ENCODE measurements at places on chromosomes 7 and 10.

GRCh38 chr7:83365746-83366145, 203.1 kb upstream of the PCLO start:
- DNase-seq, result no peak

DNA sequence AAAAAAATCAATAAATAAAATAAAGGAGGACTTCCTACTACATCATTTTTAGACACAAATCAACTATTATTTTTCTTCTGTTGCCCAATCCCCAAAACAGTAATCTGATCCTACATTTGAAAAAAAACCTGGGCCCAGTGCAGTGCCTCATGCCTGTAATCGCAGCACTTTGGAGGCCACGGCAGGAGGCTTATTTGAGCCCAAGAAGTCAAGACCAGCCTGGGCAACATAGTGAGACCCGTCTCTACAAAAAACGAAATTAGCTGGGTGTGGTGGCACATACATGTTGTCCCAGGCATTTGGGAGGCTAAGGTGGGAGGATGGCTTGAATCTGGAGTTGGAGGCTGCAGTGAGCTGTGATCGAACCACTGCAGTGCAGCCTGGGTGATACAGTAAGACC, 2.7 kb upstream of the GTF2I start:
- DNase-seq, result no peak

DNA sequence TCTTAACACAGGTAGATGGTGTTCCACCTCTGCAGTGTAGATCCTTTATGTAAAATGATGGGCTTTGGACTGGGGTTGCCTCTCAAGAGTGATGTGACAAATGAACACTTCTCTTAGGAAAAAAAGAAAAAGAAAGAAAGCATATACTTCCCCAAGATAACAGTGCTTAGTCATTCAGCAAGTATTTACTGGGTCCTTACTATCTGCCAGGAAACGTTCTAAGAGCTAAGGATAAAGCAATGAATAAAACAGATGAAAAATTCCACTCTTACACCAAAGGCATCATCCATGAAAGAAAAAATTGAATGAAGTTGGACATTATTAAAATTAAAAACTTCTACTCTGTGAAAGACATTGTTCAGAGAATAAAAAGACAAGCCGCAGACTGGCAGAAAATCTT, 177.3 kb downstream of the C7orf25 start:
- no peak for DNase-seq

DNA sequence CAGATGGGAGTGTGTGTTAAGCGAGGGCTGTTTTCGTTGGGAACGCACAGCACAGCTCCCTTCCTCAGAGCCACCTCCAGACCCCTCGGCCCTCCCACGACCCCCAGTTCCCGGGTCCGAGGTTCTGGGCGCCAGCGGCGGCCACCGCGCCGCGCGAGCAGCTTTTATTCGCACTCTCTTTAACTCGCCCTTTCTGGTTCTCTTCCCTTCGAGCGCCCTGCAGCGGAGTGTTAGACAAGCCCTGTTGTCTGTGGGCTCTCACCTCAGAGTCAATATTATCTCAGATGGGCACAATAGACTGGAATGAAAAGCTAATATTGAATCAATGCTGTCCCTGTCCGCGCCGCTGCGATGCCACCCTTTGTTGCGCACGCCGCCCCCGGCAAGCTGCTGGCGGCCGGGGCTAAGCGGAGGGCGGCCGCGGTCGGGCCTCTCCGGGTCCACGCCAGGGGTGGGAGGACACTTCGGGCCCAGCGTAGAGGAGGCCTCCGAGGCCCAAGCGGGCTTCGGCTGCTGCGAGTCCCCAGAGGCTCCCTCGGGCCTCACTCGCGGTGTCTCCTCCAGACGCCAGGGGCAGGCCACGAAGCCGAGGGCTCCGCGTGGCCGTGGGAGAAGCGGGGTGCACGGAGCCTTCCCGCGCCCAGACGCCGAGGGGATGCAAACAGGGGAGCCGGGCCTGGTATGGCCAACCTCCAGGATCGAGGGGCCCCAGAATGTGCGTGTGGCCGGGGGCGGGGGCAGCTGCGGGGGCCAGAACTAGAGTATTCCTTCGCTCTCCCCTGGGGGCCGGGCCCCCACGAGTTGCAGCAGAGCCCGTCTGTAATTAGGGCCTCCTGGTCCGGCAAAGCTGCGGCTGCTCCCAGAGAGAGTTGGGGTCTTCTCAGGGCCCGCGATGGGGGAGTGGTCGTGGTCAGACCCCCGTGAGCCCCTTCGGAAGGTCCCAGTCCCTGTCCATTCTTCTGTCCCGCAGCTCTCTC, 7.9 kb upstream of the EMX2 start:
- no peak for DNase-seq
